ENCODE measurements at places on chromosomes 7 and 10. TPM values are rescaled to one million over a fixed set of nuclear protein-coding genes. Genes with fewer than 3 reads are reported as not detected.

- DNase-seq = no peak
Observed at GRCh38 chr7:131942287-131943150, 386.1 kb upstream of the PODXL start.

DNA sequence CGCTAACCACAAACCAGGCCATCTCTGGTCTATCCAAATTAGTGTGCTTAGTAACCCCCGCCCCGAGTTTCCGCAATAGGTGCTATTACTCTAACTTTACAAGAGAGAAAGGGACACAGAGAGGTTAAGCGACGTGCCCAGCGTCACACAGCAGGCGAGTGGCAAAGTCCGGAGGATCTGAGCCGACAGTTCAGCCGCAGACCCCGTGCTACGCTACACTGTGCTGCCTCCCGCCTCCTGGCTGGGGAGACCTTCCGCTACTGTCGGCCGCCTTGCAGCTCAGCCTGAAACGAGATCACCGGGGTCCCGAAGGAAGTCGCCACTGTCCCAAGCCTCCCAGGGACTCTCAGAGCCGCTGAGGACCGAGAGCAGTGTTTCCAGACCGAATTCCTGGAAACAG lies 799 bp downstream of the INTS1 start:
- no peak for DNase-seq

TCAF2 gene
- total RNA-seq = 1.3 TPM

TUBAL3 gene
- 0.23 TPM for total RNA-seq
